Fibroblast of the aortic adventitia (primary cell): ENCODE measurements at places on chromosomes 1 and 21.

- DNase-seq, result no peak
Measured at GRCh38 chr1:223143537-223144248, 645 bp upstream of the TLR5 start.

DNA sequence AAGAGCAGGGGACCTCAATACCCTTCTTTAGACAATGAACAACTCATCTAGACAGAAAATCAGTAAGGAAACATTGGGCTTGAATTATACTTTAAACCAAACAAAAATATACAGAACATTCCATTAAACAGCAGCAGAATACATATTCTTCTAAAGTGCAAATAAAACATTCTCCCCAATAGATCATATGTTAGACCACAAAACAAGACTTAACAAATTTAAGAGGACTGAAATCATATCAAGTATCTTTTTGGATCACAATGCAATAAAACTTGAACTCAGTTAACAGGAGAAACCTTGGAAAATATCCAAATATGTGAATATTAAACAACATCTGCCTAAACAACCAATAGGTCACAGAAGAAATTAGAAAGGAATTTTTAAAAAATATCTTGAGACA, 47.7 kb upstream of the HP1BP3 start:
- DNase-seq, result no peak

- peak; percentile 95 for DNase-seq
Measured at GRCh38 chr1:99943223-99943794, 26.5 kb upstream of the SLC35A3 start.

DNA sequence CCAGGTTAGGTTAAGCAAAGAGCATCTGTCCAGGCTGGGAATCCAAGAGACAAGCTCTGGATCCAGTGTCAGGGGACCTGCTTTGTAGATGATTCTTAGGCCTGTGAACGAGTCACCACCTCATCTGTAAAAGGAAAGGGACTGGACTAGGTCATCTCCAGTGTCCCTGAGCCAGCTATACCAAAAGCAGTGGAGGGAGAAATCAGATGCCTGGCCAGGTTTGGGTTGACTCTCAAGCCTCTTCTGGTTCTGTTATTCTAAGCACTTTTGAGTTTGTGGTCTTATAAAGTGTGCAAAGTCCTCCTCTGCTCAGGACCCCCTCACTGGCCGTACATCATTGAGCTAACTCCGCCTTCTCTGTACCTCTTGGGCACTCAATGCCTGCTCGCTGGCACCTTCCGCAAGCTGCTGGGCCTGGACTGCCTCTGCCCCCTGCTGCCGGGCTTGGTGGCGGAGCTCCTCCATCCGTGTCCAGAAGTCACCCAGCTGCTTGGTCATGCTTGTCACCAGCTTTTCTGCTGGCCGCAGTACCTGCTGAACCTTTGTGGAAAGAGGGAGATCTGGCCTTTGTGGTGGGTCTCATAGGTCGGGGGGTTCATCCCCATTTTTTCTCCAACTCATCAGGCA, 33.6 kb downstream of the CAMK1G start:
- no peak for DNase-seq

GRCh38 chr1:156586892-156587477, 4.6 kb upstream of the NAXE start:
- DNase-seq, result no peak

DNA sequence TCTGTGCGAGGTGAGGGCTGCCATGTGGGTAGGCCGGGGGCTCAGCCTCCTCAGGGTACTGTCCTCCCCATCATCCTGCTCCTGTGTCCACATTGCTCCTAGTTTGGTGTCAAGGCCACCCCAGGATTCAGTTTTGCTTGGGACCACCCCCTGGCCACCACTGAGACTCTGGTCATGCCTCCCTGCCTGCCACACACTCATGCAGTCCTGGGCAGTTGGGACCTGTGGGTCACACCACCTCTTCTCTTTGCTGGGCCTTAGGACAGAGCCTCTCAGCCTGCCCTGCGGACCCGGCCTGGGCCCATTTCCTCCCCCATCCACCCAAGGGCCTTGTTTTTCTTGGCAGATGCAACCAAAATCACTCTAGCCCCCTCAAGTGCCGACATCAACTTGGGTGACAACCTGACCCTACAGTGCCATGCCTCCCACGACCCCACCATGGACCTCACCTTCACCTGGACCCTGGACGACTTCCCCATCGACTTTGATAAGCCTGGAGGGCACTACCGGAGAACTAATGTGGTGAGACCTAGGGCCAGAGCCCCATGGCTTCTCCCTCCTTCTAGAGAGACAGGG, 19.4 kb downstream of the TMEM81 start:
- no peak for DNase-seq
